ENCODE measurements at places on chromosomes 3 and 15. TPM values are rescaled to one million over a fixed set of nuclear protein-coding genes. Genes with fewer than 3 reads are reported as not detected.

The SPINK8 gene
- polyA plus RNA-seq, result 0.43 TPM

GRCh38 chr3:189842681-189843602 is 211.8 kb downstream of the TP63 start:
- DNase-seq, result no peak

The GABRR3 gene
- 0.03 TPM for polyA plus RNA-seq

DNA sequence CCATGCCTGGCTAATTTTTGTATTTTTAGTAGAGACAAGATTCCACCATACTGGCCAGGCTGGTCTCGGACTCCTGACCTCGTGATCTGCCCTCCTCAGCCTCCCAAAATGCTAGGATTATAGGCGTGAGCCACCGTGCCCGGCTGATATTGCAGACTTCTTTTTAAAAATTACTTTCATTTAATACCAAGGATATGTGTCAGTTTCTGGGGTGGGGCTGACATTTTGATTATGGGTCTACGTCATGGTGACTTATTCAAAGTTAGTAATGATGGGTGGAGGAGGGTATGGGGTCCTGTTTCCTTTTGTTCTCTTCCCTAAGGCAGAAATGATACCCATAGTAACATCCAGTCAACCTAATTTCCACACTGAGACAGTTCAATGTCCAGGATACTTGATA is 34.7 kb downstream of the GBE1 start:
- no peak for DNase-seq

The DNAJC19 gene
- polyA plus RNA-seq, result 77.1 TPM

The MYO5C gene
- 32.7 TPM for polyA plus RNA-seq
